ENCODE measurements at places on chromosomes 7 and 10.

GRCh38 chr7:11491811-11492210 lies 340.2 kb downstream of the THSD7A start:
- DNase-seq = no peak

DNA sequence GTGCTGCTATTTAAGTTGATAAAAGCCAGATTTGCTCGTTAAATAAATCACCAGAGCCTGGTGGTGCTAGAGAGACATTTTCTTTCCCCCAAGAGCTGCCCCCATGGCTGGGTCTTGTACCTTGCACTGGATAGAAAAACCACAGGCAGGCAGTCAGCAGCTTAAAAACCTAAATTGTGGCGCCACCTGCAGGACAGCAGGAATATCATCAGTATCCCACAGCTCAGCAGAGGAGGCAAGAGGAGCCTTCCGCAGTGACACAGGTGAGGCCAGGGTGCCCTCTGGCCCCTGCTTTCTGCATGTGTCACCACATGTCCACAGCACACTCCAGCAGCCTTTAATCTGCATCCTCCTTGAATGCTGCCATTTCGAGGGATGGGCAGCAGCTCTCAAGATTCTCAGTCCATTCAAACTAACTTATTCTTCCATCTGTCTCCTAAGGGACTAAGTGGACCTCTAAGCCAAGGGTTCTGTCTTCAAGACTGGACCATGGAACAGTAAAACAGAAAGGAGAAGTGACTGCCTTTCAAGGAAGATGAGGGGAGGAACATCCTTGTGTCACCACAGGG lies 4.5 kb upstream of the PLXNA4 start:
- DNase-seq = peak; percentile 63

DNA sequence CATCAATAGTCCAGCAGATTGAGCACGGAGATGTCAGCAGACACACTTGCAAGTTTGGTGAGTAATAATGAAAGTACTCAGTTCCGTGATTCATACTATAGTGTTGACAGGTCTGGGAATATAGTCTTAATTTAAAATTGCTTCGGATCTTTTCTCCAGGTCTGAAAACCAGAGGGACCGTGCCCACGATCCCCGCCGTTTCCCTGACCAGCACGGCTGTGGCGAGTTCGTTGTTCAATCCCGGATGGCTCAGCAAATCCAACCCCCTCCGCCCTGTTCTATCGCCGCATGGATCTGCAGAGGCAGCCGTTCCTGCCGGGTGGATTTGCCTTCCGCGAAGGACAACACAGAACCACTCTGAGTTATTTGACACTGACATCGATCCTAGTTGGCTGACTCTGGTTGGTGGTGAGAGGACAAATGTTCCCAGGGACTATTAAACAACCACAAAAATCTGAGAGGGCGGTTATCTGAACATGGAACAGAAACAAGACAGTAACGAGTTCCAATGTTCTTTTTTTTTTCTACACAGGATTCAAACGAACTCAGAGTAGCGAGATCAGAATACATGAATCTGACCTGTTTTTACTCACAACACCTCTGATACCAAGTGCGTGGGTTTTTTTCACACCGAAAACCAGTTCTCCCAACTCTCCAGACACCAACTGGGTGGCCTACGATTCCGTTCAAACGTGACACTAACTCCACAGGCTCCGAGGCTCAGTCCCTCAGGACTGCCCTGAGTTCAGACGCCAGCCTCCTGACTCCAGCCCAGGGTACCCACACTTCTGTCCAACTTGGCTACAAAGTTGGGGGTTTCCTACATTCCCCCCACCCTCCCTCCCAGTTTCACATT lies 52.7 kb downstream of the RBM17 start:
- DNase-seq = peak; percentile 23

GRCh38 chr10:130623680-130624267 lies 487.6 kb downstream of the GLRX3 start:
- no peak for DNase-seq

DNA sequence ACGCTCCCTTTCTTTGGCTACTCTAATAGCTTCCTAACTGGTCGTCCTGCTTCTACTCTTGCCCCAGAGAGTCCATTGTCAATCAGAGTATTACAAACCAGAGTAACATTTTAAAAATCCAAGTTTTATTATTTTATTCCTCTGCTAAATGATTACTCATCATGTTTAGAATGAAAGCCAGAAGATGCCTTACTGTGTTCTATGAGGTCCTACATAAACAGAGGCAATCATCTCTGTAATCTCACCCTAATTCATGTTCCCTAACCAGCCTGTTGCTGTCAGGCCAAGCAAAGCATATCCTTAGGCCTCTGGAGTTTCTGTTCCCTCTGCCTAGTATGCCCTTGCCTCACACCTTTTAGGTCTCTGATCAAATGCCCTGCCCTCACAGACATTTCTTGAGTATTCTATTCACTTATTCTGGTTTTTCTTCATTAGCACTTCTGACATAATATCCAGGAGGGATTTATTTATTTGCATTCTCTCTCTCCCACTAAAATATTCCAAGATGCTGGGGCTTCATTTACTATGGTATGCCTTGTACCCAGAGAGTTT lies 497.5 kb downstream of the PHTF2 start:
- DNase-seq = no peak

GRCh38 chr10:128993443-128993842 lies 473.6 kb upstream of the MGMT start:
- DNase-seq = no peak

GRCh38 chr10:113520690-113521474 lies 32.0 kb upstream of the HABP2 start:
- no peak for DNase-seq

GRCh38 chr10:125060826-125061556 lies 99.4 kb downstream of the CTBP2 start:
- no peak for DNase-seq

DNA sequence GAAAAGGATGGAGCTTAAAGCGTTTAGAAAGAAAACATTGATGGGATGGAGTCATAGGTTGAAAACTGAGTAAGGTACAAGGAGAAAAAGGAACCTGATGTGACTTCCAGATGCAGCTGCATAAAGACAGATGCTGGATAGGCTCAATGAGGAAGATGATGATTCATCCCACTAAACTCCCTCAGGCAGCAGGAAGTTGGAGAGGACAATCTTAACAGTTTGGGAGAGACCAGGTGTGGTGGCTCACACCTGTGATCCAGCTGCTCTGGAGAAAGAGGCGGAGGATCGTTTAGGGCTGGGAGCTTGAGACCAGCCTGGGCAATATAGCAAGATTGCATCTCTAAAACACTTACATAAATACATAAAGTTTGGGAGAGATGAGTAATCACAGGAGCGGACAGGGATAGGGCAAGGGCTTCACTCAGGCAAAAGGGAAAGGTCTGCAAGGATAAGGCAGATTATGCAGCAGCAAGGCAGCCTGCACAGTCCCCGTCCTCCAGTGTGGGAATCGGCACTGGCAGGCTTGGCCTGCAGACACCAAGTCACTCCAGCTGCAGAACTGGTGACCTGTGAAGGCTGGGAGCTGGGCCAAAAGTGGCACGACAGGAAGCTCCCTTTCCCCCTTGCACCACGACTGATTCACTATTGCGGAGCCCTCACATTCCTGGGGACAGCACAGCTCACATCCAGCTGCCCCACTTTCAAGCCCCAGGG lies 438.5 kb downstream of the GRID1 start:
- no peak for DNase-seq

Data from CD4-positive, alpha-beta memory T cell (primary cell).